ENCODE measurements at places on chromosomes 5 and 9.

GRCh38 chr9:18114559-18115475 lies 359.1 kb upstream of the ADAMTSL1 start:
- no peak for DNase-seq

DNA sequence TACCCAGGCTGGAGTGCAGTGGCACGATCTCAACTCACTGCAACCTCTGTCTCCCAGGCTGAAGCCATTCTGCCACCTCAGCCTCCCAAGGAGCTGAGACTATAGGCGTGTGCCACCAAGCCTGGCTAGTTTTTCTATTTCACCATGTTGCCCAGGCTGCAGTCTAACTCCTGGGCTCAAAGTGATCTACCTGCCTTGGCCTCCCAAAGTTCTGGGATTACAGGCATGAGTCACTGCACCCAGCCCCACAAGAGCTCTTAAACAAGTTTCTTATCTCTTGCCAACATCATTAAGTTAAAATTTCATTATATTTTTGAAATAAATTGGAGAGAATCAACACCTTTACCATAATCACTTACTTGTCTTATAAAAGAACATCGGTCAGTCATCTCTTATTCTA lies 280.3 kb downstream of the ARHGEF28 start:
- DNase-seq: no peak

DNA sequence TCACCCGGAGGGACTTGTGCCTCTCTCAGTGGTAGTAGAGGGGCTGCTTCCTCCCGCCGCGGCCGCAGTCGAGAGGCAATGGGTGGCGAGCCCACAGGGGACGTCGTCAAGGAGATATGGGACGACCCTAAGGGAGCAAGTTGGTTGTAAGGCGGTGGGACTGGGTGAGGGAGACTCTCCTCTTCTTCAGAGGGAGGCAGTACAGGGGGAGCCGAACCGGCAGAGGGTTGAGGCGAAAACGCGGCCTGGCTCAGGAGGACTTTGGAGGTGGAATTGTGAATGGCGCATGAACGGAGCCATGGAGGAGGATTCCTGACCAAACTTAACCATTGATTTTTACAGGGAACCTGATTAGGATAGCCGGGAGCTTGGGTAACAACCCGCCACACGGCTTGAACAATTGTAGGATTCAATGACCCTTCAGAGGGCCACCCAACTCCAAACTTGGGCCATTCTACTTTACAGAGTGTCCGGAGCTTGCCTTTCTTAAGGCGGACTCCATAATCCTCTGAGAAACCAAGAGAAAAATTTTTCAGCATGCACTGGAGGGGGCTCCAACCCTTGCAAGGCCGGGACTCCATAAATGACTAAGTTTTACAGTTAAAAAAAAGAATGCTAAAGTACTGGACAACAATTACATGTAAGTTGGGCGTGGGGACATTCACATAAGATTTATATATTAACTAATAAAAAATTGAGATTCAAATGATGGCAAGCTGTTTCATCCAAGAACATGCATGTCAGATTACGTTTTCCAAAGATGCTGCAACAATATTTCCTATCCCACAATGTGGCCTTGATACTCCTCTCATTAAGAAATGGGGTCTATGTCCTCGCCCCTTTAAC lies 19.4 kb upstream of the RHOBTB3 start:
- no peak for DNase-seq

DNA sequence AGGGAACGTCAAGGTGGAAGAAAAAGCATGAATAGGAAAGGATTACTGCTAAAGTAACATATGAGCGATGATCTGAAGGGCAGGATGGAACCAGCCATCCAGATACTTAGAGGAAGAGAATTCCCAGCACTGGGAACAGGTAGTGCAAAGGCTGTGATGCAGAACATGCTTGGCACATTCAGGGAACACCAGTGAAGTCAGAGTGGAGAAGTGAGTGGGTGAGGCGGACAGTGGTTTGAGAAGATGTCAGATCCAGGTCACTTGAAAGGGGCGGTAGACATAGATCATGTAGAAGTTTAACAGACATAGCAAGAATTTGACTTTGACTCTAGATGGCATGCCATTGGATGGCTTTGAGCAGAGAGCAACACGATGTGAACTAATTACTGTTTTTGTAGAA lies 374.2 kb downstream of the PDE4D start:
- no peak for DNase-seq

DNA sequence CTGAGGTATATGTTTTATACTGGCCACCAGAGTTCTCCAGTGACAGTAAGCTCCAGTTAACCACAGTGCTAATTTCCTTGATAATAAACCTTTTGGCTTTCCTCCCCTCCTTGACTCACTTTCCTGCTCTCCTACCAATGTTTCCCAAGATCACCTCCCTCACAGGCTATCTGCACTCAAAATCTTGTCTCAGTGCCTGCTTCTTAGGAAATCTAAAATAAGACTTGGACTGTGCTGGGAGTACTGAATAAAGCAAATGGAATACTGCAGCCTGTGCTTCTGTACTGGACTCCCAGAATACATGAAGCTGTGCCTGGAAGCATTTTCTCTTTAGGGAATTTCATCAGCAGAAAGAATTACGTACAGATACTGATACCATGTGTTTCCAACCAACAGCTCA lies 1.7 kb upstream of the DCP2 start:
- DNase-seq: no peak

- DNase-seq: no peak
Measured at GRCh38 chr9:96320749-96321280, 18.8 kb upstream of the HSD17B3 start.

- no peak for DNase-seq
Measured at GRCh38 chr9:130785940-130786508, 49.0 kb upstream of the ABL1 start.

GRCh38 chr9:108272349-108272899 lies 583.4 kb downstream of the ACTL7B start:
- peak; percentile 23 for DNase-seq

- no peak for DNase-seq
Measured at GRCh38 chr9:123290764-123291163, 22.4 kb upstream of the STRBP start.

- DNase-seq: no peak
Measured at GRCh38 chr5:2021484-2022176, 138.9 kb upstream of the IRX4 start.

- no peak for DNase-seq
Measured at GRCh38 chr5:168302785-168303184, 11.3 kb downstream of the WWC1 start.

DNA sequence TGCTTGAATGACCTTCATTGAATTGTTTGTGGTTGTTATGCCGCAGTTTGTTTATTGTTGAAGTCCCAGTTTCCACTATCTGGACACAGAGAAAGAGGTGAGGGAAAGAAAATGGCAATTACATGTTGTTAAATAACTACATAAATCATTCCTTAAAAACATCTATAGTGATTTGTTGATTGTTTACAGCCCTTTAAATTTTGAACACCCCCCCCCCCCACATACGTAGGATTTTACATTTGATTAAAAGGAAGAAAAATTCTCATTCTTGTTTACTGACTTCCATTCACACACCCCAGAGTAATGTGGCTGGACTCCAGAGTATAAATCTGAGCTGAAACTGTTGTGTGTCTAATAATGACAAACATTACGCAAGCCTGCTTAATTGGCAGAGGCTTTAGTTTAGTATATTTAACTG lies 87.1 kb upstream of the FAM174A start:
- no peak for DNase-seq

DNA sequence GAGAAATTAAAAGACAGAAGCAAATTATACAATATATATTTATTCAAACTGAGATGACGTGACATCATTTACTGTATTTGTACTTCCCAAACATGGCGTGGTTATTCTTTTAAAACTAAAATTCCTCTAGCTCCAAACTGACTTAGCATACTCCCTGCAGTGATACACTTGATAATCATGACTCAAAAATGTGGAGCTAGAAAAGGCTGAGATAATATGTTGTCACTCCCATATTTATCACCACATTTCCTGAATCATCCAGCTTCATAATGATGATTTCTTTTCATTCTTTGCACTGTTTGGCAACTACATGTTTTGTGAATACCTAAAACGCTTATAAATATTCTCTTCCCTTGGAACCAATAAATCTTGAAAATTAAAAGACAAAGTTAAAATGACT lies 341.0 kb downstream of the EBF1 start:
- DNase-seq: no peak
